ENCODE measurements at places on chromosomes 11 and 22.

DNA sequence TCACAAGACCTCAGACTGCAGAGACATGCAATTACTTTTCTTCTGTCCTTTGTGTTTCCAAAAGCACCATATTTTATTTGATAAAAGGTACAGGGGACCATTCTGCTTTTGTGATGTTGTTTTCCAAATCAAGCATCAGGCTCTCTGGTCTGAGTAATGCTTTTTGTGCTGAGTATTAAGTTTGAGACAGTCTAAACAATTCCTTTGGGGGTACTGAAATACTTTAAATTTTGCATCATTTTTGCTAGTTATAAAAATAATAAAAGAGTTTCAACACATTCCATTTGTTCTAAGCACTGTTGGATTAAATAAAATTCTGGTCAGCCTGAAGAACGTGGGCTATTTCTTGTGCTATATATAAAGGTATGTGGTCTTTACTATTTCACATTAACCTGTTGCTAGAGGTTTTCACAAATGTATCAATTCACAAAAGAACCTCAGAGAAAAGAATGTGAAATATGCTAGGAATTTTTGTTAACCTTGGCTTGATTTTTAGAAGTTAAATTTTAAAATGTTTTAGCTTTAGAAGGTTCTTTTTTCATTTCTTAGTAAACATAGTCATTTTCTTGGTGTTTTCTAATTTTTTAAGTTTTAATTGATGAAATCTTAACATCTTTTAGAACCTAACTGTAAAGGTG is 61.6 kb downstream of the C22orf31 start:
- DNase-seq, result no peak

GRCh38 chr11:120682332-120682649 is 170.7 kb downstream of the GRIK4 start:
- no peak for DNase-seq

DNA sequence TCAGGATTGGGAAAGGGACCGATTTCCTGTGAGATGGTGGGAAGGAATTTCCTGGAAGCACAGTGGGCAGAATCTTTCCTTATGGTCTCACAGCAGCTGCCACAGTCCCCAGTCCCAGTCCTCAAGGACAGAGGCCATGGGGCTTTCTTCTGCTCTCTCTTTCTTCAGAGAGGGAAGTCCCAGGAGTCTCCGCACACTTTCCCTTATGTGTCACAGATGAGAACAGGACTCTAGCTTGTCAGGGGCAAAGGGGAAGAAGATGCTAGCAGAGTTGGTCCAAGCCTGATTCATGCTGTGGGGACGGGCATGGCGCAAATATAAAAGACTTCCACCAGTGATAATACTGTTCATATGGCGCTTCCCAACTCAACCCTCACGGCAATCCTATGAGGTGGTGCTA is 7.5 kb upstream of the PPFIA1 start:
- DNase-seq, result no peak

DNA sequence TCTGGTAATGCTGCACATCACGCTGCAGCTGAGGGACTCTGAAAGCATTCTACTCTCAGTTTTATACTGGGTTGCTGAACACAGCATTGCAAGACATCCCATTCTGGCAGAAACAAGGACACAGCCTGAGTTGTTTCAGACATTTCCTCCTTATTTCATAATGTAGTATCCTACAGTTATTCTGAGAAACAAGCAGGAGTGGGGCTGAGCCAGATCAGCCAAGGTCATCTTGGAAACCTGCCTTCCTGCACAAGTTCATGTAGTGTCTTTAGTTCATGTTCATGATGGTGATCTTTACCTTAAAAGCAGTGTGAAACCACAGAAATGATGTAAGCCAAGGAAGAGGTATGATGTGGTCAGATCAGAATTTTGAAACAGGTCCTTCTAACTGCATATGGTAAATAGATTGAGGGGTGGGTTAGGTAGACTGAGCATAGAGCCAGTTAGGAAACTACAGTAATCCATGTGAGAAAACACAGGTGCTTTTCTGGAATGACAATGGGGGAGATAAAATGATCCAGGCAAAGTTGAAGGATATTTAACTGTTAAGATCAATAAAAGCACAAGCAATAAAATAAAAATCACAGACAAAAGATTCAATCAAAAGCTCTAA is 1686.8 kb downstream of the LRRC4C start:
- DNase-seq, result no peak

DNA sequence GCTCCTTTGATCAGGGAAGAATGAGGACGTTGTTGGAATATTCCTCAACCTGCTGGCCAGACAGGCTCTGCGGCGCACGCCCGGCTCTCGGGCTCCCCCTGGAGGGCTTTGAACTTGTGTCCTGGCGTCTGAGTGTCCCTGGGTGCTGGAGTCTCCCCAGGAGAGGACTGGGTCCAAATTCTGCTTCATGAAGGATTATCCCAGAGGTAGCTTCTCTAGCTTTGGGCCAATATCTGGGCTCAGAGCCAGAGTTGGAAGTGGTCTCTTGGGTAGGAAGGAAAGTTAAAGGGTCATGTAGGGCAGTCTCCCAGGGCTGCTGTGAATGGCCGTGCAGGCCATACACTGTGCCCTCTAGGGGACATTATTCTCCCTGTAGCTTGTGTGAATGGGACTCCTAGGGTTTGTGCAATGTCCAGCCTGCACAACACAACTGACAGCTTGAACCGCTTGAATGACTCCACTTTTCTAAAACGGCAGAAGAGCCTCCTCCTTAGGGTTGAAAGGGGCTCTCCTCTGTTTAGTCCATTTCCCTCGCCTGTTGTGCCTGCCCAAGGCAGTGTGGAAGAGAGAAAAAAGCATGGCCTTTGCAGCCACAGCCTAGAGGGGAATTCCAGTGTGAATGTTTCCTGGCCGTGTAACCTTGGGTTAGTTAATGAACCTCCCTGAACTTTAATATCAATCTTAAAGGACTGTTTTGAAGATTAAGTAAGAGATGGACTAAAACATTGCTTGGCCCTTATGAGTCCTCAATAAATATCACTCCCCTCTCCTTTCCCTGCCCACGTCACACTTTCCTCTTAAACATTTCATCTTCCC is 111.2 kb upstream of the THY1 start:
- DNase-seq, result peak; percentile 59

DNA sequence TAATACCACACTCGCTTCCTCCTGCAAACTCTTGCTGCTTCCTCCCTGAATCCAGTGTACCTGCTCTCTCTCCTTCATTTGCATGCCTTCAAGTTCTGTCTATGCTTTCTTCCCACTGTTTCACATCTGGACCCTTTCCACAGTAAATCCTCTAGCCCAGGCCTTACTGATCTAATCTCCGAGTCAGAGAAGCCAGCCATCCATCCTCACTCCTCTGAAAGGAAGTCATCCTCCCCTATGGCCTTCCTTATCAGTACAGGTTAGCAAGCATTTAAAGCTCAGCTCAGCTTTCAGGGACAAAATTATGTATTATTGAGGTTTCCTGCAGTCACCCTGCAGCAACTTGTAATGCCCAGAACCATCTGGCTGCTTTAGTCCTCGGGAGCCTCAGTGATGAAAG is 116.1 kb downstream of the GALNT18 start:
- DNase-seq, result no peak

- DNase-seq, result no peak
Measured at GRCh38 chr22:31148488-31148887, 8.2 kb upstream of the PLA2G3 start.

DNA sequence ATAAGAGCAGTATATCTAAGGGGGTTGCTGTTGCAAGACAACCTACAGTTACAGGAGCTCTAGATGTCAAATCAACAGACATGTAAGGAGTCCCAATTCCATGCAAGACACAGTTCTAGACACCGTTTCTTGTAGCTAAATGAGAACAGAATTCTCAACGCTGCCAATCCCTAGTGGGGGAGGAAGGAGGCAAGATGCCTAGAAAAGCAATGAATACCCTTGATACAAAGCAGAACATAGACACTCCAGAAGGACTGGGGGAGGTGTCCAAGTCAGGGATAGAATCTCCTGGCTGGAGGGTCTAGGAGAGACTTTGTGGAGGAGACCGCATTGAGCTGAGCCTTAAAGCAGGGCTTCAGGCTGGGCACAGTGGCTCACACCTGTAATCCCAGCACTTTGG is 280.2 kb downstream of the BUD13 start:
- no peak for DNase-seq

DNA sequence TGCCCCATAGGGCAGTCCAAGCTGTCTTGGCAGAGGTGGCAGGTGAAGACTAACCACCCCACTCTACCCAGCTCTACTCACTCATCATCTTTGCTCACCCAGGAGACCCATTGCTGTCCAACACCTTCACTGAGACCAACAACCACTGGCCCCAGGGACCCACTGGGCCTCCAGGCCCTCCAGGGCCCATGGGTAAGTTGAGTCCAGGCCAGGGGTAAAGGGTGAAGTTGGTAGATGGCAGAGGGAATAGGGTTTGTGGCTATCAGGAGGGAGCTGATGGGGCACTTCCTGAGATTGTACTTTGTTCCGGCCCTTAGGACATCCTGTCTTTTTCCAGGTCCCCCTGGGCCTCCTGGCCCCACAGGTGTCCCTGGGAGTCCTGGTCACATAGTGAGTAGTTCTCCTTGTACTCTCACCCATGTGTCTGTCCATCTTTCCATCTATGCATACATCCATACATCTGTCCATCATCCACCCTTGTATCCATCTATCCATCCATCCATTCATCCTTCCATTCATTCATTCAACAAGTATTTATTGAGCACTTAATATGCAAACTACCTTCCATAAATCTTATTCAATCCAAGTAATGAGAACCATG is 27.7 kb downstream of the EMID1 start:
- no peak for DNase-seq

DNA sequence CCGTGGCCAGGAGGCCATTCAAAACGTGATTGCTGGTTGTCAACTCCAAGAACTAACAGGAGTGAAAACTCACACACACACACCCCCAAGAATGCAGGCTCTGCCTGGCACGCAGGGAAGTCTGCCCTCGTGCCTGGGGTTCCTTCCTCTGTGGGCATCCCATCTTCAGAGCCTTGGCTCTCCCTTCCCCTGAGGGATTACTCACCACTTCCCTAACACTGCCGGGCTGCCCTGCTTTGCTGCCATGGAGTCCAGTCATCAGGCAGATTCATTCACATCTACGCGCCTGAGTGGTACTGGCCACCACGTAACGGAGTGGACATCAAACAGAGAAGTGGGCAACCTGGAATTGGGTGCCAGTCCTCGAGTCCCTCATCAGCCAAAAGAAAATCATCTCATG is 120.7 kb upstream of the TMEM45B start:
- no peak for DNase-seq

GRCh38 chr11:12706545-12707499 is 32.6 kb downstream of the TEAD1 start:
- no peak for DNase-seq

DNA sequence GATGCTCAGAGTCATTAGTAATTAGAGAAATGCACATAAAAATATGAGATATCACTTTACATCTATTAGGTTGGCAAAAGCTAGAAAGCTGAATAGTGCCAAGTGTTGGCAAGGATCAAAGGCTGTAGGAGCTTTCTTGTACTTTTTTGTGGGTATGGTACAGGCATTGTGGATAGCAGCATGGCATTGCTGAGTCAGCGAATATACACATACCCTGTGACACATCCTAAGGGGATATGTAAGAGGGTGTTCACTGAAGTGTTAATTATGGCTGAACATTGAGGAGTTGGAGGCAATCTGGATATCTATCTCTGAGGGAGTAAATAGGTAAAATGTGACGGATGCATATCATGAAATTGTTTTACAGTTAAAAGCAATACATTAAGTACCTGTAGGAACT is 27.0 kb upstream of the IL18BP start:
- DNase-seq, result no peak

DNA sequence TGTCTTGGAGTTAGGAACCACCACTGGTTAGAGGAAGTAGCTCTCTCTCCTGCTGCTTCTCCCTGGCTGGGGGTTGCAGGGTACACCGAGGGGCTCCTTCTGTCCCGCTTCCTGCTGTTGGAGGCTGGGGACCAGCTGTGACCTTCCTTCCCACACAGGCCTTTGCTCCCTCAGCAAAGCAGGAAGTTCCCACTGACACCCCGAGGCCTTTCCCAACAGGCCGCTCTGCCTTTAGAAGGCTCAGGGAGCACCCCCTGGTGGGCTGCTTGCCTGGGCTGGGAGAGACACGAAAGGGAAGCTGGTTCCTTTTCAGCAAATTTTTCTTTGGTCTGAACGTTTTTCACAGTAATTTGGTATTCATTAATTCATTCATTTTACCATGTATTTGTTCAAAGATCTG is 527.9 kb upstream of the B3GAT1 start:
- DNase-seq, result no peak

DNA sequence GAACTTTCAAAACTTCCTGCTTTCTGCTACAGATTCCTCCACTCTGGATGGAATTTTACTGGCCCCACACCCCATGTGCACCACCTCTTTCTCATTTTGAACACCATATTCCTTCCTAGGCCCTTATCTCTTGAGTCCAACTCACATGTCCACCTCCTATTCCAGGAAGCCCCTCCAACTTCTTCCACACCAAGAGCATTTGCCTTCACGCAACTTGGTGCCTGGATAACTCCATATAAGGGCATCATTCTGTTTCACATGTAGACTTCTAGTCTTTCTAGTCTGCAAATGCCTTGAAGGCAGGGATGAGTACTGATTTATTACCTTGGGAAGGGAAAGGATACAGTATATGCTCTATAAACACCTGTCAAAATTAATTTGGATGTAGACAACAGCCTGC is 17.5 kb downstream of the GAB2 start:
- DNase-seq, result no peak

GRCh38 chr22:46480396-46480795 is 57.0 kb downstream of the CELSR1 start:
- DNase-seq, result no peak

DNA sequence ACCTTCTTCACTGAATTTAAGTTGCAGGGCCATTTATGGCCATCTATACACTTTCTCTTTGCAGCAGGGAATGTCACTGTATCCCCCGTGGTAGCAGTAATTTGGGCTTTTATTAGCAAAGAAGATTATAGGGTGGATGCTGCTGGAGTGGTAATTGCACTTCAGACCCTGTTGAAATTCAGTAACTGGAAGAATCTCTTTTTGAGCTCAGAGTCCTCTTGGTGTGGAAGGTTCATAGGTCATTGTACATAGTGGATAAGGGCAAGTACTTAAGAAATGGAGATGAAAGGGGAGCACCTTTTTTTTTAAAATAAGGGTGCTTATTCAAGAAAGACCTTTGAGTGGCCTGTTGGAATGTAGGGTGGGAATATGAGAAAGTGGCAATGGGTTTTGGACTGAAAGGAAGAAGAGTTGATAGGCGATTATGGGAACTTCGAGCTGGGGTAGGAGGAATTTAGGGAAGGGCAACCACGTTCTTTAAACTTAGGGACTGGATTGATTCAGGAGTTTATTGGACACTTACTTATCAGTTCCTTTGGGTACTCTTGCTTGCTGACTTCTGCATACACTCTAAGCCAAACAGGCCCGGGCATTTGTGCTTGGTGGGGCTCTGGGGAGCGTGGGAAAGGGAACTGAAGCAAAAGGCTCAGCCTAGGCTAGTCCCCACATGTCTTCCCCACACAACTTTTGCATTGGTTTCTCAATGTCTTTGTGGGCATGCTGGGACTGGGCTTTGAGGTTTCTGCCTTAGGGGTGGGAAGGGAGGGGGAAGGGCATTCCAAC is 26.5 kb downstream of the CTNND1 start:
- no peak for DNase-seq

DNA sequence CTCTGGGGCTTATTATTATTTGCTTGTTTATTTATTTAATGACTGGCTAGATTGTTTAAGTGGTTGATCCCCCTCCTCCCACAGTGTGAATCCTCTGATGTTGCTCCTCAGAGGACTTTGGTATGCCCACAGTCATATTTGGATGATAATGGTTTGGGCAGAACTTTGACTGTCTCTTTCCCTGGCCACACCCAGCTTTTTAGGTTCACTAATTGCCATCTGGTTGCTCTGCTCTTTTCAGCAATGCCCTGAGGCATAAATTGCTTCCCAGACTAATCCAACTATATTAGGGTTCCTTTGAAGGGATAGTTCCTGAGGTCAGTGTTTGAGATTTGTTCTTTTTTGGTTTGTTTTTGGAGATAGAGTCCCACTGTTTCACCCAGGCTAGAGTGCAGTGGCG is 99.3 kb upstream of the RRM1 start:
- no peak for DNase-seq
